ENCODE measurements at places on chromosomes 3 and 15. TPM values are rescaled to one million over a fixed set of nuclear protein-coding genes. Genes with fewer than 3 reads are reported as not detected.
A peak's percentile ranks its signal among the peaks of the same experiment; 100 is the strongest.

GRCh38 chr15:64452988-64453688 lies 7.2 kb upstream of the ZNF609 start:
- no peaks in the 10 kb centered on the region for H3K4me1 ChIP-seq
- DNase-seq, result peak; percentile 35
- peaks cover 1% of the 10 kb centered on the region for H3K36me3 ChIP-seq
- H3K4me3 ChIP-seq, result no peak overlapping the region

GRCh38 chr3:112407214-112407887 lies 74.4 kb downstream of the CD200 start:
- no peaks in the 10 kb centered on the region for H3K36me3 ChIP-seq
- DNase-seq, result no peak
- no peak overlapping the region for H3K27ac ChIP-seq
- H3K4me3 ChIP-seq, result no peak overlapping the region

DNA sequence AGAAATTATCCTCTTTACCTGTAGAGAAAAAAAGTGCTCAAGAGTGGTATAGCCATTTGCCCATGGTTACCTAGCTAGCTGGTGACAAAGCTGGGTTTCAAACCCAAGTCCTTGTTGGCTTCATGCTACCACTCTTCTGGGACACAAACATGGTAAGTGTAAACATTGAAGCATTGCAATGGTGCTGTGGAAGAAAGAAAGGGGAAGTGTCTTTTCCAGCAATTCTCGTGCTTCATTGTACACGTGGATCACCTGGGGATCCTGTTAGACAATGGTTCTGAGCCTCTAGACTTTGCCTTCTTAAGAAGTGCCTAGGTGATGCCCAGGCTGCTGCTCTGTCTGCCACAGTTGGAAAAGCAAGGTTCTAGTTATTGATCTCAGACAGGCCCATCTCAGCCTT lies 134.8 kb upstream of the CTNNB1 start:
- H3K36me3 ChIP-seq, result no peaks in the 10 kb centered on the region
- H3K4me1 ChIP-seq, result no peaks in the 10 kb centered on the region
- H3K27me3 ChIP-seq, result peaks cover 8% of the 10 kb centered on the region
- H3K27ac ChIP-seq, result no peak overlapping the region
- DNase-seq, result no peak

DNA sequence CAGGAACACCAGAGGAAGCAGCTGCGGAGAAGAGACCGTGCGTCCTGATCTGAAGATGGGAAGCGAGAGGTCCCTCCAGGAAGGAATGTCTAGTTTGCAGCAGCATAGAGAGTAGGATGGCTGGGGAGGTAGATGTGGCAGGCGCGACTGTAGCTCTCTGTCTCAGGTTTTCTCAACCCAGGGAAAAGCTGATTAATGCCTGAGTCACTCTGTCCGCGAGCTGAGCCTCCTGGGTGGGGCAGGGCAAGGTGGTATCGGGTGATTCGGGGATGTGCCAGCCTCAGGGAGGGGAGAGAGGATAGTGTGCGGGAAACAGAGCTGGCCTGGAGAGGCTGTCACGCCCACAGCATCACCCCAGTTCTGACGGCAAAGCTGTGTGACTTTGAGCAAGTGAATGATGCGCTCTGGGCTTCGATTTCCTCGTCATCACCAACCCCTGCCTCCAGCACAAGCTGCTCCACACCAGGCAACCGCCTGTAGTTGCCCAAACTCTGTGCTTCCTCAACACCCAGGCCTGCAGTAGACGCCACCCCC lies 28.4 kb downstream of the CPN2 start:
- H3K36me3 ChIP-seq, result no peaks in the 10 kb centered on the region
- no peak overlapping the region for H3K27ac ChIP-seq
- DNase-seq, result no peak

DNA sequence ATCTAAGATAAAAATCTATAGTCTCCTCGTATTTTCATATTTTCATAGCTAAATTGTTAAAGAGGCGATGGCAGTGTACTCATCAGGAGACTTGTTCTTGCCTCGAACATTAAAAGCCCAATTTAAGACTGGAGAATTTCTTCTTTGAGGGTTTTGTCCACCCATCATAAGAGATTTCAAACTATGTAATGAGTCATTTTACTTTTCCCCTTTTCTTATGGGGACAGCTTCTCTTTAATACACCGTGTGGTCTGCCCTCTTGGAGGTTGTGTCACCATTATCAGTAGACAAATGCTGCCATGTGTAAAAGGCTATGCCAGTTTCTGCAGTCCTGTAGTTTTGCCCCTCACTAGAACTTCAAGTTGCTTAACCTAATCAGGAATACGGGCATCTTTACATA lies 16.9 kb downstream of the TGFBR2 start:
- H3K4me3 ChIP-seq, result no peak overlapping the region
- H3K27ac ChIP-seq, result no peak overlapping the region
- H3K36me3 ChIP-seq, result peaks cover 12% of the 10 kb centered on the region

DNA sequence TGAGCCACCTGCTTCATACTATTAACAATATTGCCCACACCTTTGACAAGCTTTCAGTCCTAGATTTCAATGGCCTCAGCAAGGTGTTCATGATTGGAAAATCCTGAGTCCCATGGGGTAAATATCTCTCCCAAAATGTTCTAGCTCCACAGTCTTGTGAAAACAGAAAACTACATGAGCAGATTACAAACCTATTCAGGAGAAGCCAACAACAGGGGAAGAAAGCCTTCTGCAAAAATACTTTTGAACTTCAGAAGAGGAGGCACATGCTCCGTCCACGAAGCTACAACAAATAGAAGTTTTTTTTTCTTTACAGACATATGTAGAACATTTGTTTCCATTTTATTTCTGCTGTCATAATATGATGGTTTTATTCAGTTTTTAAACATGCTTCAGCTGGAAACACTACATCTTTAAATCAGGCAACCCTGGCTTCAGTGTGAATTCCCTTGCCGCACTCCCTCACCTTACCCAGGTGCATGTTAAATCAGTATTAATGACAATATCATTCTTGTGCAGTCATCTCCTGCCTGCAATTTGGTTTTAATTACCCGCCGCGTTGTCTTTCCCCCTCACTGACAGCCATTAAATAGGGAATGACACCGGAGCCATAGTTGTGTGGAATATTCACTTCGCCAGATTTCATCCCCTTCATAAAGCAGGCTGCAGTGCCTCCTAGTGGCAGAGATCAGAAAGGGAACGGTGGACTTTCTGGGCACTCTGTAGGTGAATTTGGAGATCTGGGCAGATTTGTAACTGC lies 725.5 kb upstream of the ARRDC4 start:
- no peaks in the 10 kb centered on the region for H3K4me1 ChIP-seq
- H3K4me3 ChIP-seq, result no peak overlapping the region
- H3K36me3 ChIP-seq, result no peaks in the 10 kb centered on the region
- H3K27ac ChIP-seq, result no peak overlapping the region
- H3K27me3 ChIP-seq, result no peaks in the 10 kb centered on the region

DNA sequence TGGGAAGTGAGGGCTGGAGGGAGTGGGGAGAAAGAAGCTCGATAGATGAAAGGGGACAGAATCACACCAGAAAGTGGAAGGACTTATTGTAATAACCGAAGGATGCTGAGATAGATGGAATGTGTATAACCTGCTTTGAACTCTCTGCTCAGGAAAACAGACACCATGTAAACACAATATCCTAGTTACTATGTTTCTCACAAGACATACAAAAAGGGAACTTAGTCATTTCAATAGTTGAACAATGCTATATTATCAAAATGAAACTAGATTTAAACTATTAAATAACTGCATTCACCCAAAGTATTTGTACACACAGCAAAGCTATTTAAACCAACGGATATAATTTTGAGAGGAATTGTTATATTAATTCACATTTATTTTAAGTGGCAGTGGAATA lies 108.3 kb upstream of the GADL1 start:
- no peaks in the 10 kb centered on the region for H3K27me3 ChIP-seq
- no peak overlapping the region for H3K4me3 ChIP-seq
- no peaks in the 10 kb centered on the region for H3K36me3 ChIP-seq
- DNase-seq, result no peak
- H3K27ac ChIP-seq, result no peak overlapping the region
- peaks cover 12% of the 10 kb centered on the region for H3K4me1 ChIP-seq

DNA sequence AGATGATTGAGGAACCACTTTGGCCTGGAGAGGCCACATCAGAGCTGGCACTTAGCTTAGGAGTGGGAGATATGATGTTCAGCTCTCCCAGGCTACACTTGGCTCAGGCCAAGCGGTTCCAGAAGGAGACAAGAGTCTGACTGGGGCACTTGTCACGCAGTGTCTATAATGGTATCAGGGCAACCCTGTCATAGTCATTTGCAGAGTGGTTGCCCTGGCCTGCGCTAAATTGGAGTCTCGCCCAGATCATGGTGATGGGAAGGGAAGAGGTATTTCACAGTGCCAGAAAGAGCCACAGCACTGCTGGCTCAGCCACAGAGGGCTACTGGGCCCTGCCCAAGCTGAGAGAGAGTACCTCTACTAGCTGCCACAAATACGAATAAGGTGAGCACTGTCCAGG lies 186.9 kb upstream of the CRBN start:
- no peaks in the 10 kb centered on the region for H3K4me1 ChIP-seq
- H3K36me3 ChIP-seq, result no peaks in the 10 kb centered on the region
- no peak overlapping the region for H3K27ac ChIP-seq
- no peaks in the 10 kb centered on the region for H3K27me3 ChIP-seq
- DNase-seq, result no peak
- no peak overlapping the region for H3K4me3 ChIP-seq

Gene FAM81A
- total RNA-seq, result 1.2 TPM

GRCh38 chr3:105906836-105907235 lies 38.0 kb upstream of the CBLB start:
- no peak overlapping the region for H3K4me3 ChIP-seq
- peak; percentile 36 for DNase-seq
- peaks cover 10% of the 10 kb centered on the region for H3K4me1 ChIP-seq
- H3K36me3 ChIP-seq, result no peaks in the 10 kb centered on the region

Gene ACSBG1
- total RNA-seq, result not detected
